Thoracic aorta (tissue), 2 donors: ENCODE measurements at places on chromosomes 4 and X. TPM values are rescaled to one million over a fixed set of nuclear protein-coding genes. Genes with fewer than 3 reads are reported as not detected.
A peak's percentile ranks its signal among the peaks of the same experiment; 100 is the strongest.

Gene AP1AR
- total RNA-seq = 10.0 TPM

Gene ATP1B4
- total RNA-seq = not detected

Gene UGT2A2
- not detected for total RNA-seq

GRCh38 chr4:110616238-110617074, 6.4 kb downstream of the PITX2 start:
- H3K27ac ChIP-seq = no peak overlapping the region
- peaks cover 48% of the 10 kb centered on the region for H3K27me3 ChIP-seq
- no peak for DNase-seq
- H3K36me3 ChIP-seq = no peaks in the 10 kb centered on the region
- peaks cover 8% of the 10 kb centered on the region for H3K4me1 ChIP-seq

Gene GRPR
- not detected for total RNA-seq

Gene GABRG1
- total RNA-seq = not detected

Gene SPANXA2
- not detected for total RNA-seq

GRCh38 chrX:34875204-34875603, 67.4 kb upstream of the FAM47B start:
- DNase-seq = no peak
- peak overlapping the region; percentile 49 for H3K27ac ChIP-seq
- no peaks in the 10 kb centered on the region for H3K36me3 ChIP-seq
- H3K4me1 ChIP-seq = peaks cover 3% of the 10 kb centered on the region
- H3K27me3 ChIP-seq = no peaks in the 10 kb centered on the region
- H3K4me3 ChIP-seq = no peak overlapping the region

Gene PCYT1B
- under 0.01 TPM for total RNA-seq

- H3K27me3 ChIP-seq = no peaks in the 10 kb centered on the region
- no peak overlapping the region for H3K4me3 ChIP-seq
- H3K27ac ChIP-seq = no peak overlapping the region
- H3K4me1 ChIP-seq = no peaks in the 10 kb centered on the region
Observed at GRCh38 chrX:24513416-24513815, 48.3 kb downstream of the PDK3 start.

GRCh38 chr4:183095199-183095512, 3.9 kb upstream of the WWC2 start:
- no peaks in the 10 kb centered on the region for H3K27me3 ChIP-seq
- no peak for DNase-seq
- H3K4me3 ChIP-seq = no peak overlapping the region
- no peak overlapping the region for H3K27ac ChIP-seq
- no peaks in the 10 kb centered on the region for H3K36me3 ChIP-seq

Gene PRDM5
- 16.6 TPM for total RNA-seq

Gene LIMCH1
- total RNA-seq = 158 TPM

Gene MAGEB6
- not detected for total RNA-seq

GRCh38 chr4:90318193-90318592, 191.0 kb downstream of the CCSER1 start:
- no peak for DNase-seq
- peak overlapping the region; percentile 58 for H3K27ac ChIP-seq
- H3K4me1 ChIP-seq = peaks cover 7% of the 10 kb centered on the region
- no peaks in the 10 kb centered on the region for H3K36me3 ChIP-seq

- DNase-seq = no peak
- H3K4me1 ChIP-seq = peaks cover 2% of the 10 kb centered on the region
- no peaks in the 10 kb centered on the region for H3K36me3 ChIP-seq
- H3K4me3 ChIP-seq = no peak overlapping the region
Observed at GRCh38 chrX:23805389-23805788, 22.4 kb downstream of the SAT1 start.

Gene PAGE1
- not detected for total RNA-seq

- no peaks in the 10 kb centered on the region for H3K36me3 ChIP-seq
- H3K27ac ChIP-seq = no peak overlapping the region
Observed at GRCh38 chr4:62235911-62236310, 1035.8 kb downstream of the ADGRL3 start.

Gene DGKK
- total RNA-seq = not detected

Gene IL2
- total RNA-seq = not detected

Gene BTK
- total RNA-seq = 9.5 TPM

Gene BGN
- 1,777 TPM for total RNA-seq

GRCh38 chr4:73379946-73380345, 24.1 kb upstream of the ALB start:
- no peak overlapping the region for H3K27ac ChIP-seq
- no peaks in the 10 kb centered on the region for H3K36me3 ChIP-seq
- no peak overlapping the region for H3K4me3 ChIP-seq
- no peaks in the 10 kb centered on the region for H3K4me1 ChIP-seq
- no peak for DNase-seq

- no peaks in the 10 kb centered on the region for H3K36me3 ChIP-seq
- H3K27ac ChIP-seq = no peak overlapping the region
- DNase-seq = no peak
- no peaks in the 10 kb centered on the region for H3K27me3 ChIP-seq
Observed at GRCh38 chr4:98565681-98566301, 92.6 kb downstream of the TSPAN5 start.

DNA sequence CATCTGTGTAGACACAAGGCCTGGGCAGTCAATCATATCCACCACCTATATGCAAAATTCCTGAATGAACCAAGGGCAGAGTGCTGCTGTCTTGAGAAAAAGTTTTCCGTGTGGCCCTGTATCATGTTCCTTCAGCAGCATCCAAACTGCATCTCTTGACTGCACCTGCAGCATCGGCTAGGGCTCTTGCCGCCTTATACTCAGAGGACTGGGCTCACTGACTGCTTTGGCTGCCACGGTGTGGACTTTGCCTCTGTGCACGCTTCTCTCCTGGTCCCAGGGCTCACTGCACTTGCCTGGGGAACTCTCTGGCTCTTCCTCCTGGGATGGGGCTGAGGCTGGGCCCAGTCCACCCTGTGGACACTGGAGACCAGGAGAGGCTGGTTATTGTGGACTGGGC, 39.5 kb upstream of the STS start:
- no peak overlapping the region for H3K4me3 ChIP-seq
- no peaks in the 10 kb centered on the region for H3K36me3 ChIP-seq
- DNase-seq = no peak
- H3K27me3 ChIP-seq = no peaks in the 10 kb centered on the region

Gene TCEAL6
- total RNA-seq = 1.9 TPM

Gene ZNF630
- total RNA-seq = 3.2 TPM

- no peak for DNase-seq
- no peaks in the 10 kb centered on the region for H3K27me3 ChIP-seq
- H3K4me3 ChIP-seq = no peak overlapping the region
Observed at GRCh38 chr4:184950117-184950830, 68.0 kb upstream of the HELT start.

DNA sequence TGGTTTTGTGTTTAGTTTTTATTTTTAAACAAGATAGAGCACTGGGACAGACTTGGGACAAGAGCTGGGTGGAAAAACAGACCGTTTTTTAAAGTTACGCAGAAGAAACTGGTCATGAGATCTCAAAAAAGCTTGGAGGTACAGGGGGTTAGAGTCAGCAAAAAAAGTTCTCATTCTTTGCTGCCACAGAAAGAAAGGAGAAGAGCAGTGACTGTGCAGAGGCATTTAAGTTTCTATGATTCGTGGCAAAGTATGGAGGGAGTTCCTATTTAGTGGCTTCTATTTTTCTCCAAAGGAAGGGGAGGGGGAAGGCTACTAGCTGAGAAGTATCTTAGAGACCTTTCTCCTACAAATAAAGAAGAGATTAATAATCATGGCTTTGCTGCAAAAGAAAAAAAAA, 68.3 kb downstream of the MANBA start:
- H3K4me3 ChIP-seq = no peak overlapping the region
- no peak for DNase-seq
- H3K4me1 ChIP-seq = peaks cover 10% of the 10 kb centered on the region
- peaks cover 4% of the 10 kb centered on the region for H3K36me3 ChIP-seq

Gene RIPPLY1
- total RNA-seq = not detected

GRCh38 chr4:60847614-60848013, 352.5 kb upstream of the ADGRL3 start:
- no peak overlapping the region for H3K4me3 ChIP-seq
- no peak for DNase-seq
- no peaks in the 10 kb centered on the region for H3K4me1 ChIP-seq
- no peaks in the 10 kb centered on the region for H3K36me3 ChIP-seq

- no peaks in the 10 kb centered on the region for H3K27me3 ChIP-seq
- no peak overlapping the region for H3K4me3 ChIP-seq
- no peaks in the 10 kb centered on the region for H3K4me1 ChIP-seq
- no peak for DNase-seq
- no peaks in the 10 kb centered on the region for H3K36me3 ChIP-seq
Observed at GRCh38 chr4:176380352-176381157, 60.8 kb downstream of the SPCS3 start.
